Fibroblast of skin of right quadriceps (primary cell): ENCODE measurements at places on chromosomes 2 and 18.
A peak's percentile ranks its signal among the peaks of the same experiment; 100 is the strongest.

GRCh38 chr2:31014516-31014915, 123.7 kb downstream of the GALNT14 start:
- no peak for DNase-seq

GRCh38 chr2:45237128-45237527, 227.9 kb upstream of the SIX2 start:
- no peak for DNase-seq

DNA sequence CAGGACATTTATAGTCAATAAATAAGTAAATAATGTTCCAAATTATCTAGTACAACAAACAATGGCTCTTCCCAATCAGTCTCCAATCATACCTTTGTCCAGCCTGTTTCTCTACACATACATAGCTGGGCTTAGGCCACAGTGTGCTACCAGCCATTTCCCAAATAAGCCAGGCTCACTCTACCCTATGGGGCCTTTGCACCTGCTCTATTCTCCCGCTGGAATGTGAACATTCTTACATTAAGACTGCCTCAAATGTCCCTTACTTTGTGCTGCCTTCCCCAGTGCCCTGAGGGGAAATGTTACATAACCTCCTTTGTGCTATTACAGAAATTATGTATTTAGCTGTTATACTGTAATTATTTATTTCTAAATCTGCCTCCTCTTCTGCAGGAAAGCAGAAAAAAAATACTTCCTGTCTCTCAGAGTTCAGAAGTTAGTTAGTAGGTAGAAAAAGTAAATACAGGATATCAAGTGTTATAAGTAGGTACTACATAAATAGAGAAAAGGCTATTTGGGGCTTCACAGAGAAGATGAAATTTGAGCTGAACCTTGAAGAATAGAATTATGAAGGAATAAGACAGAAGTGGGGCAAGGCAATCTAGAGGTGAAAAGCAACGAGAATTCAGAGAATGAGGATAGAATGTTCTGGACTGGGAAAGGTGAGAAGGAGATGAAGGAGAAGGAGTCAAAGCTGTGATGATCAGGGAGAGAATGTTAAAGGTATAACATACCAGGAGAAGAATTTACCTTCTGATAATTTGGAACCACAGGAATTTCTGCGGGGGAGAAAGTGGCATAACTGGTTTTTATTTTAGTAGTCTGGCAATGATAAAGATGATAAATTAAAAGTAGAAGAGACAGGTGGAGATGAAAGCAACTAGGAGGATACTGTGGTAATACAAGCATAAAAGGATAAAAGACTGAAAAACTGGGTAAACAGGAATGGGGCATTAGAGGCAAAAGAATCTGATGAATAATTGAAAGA, 37.0 kb downstream of the ROCK1 start:
- no peak for DNase-seq

DNA sequence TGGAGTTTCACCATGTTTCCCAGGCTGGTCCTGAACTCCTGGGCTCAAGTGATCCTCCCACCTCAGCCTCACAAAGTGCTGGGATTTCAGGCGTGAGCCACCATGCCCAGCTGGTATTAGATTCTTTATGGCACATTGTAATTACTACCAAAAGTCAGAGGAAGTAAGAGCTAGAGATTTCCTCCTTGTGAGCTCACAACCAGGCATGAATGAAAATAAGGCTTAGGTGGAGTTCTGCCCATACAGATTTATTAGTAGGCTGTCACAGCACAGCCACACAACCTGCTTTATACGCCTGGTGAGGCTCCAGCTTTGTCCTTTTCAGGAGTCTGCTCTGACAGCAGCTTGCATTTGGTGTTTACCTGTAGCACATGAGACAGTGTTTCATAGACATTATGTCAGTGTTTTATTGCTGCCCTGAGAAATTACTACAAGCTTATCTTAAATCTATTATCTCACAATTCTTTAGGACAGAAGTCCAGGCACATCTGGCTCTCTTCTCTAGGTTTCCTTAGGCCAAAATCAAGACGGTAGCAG, 156.6 kb downstream of the TANC1 start:
- no peak for DNase-seq

DNA sequence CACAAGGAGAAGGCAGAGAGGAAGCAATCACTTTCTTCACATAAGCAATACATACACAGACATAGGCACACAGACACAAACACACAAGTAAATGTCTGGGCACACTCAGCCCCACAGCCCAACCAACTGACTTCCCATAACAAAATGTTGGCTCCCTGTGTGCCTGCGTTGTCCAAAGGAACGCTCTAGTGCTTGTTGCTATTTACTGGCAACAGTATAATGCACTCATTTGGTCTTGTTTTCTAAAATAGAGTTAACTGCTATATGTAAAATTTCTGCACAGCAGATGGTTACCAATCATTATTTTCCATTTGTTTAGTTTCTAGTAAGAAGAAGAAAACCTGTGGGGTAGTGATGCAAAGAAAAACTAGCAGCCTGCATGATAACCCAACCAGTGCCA, 16.5 kb downstream of the FIGN start:
- no peak for DNase-seq

- peak; percentile 19 for DNase-seq
Observed at GRCh38 chr2:217289907-217290280, 430.0 kb upstream of the TNP1 start.

GRCh38 chr2:168454737-168455644, 1.1 kb upstream of the CERS6 start:
- DNase-seq = no peak
